ENCODE measurements at places on chromosomes 16 and 17.

GRCh38 chr17:73628642-73629552, 15.3 kb downstream of the SDK2 start:
- no peak for DNase-seq

GRCh38 chr16:893360-893759, 77.4 kb downstream of the LMF1 start:
- no peak for DNase-seq

- DNase-seq: no peak
These were observed 17.9 kb upstream of the CD300E start for GRCh38 chr17:74641224-74641957.

- DNase-seq: no peak
These were observed 48.1 kb downstream of the RMI2 start for GRCh38 chr16:11393366-11393765.

DNA sequence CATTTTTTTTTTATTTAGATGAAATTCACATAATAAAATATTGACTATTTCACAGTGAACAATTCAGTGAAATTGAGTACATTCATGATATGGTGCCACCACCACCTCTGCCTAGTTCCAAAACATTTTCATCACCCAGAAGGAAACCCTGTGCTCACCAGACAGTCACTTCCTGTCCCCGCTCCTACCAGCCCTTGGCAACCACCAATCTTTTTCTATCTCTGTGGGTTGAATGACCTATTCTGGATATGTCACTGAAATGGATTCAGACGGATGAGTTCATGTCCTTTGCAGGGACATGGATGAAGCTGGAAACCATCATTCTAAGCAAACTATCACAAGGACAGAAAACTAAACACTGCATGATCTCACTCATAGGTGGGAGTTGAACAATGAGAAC, 40.5 kb downstream of the ATP2C2 start:
- DNase-seq: no peak

DNA sequence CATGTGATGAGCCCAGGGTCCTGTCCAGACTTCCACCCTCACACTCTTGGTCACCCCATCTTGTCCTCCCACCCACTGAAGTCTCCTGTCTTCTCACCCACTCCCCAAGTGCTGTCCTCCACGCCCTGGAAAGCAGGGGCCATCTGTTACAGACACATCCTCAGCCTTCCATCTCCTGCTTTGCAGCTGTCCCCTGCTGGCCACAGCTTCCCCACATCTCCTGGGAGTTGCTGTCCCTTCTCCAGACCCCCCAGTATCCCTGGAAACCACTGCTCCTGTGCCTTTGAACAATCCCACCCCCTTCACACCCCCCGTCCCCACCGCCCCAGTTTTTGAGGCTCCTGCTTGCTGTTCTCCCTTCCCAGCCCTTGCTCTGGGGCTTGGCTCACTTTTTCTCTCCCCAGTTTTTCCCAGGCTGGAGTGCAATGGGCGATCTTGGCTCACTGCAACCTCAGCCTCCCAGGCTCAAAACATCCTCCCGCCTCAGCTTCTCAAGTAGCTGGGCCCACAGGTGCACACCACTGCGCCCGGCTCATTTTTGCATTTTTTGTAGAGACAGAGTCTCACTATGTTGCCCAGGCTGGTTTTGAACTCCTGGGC, 30.4 kb upstream of the ZFP90 start:
- no peak for DNase-seq

- no peak for DNase-seq
These were observed 18.5 kb upstream of the ALDH3A2 start for GRCh38 chr17:19630035-19630434.

GRCh38 chr16:84339311-84339710, 29.0 kb upstream of the ATP2C2 start:
- DNase-seq: no peak

GRCh38 chr17:77422748-77423113, 282.0 kb downstream of the SEC14L1 start:
- no peak for DNase-seq
